ENCODE measurements at places on chromosomes 3 and 15.
A peak's percentile ranks its signal among the peaks of the same experiment; 100 is the strongest.

- no peak for DNase-seq
Observed at GRCh38 chr3:38163841-38164642, 1.3 kb upstream of the OXSR1 start.

DNA sequence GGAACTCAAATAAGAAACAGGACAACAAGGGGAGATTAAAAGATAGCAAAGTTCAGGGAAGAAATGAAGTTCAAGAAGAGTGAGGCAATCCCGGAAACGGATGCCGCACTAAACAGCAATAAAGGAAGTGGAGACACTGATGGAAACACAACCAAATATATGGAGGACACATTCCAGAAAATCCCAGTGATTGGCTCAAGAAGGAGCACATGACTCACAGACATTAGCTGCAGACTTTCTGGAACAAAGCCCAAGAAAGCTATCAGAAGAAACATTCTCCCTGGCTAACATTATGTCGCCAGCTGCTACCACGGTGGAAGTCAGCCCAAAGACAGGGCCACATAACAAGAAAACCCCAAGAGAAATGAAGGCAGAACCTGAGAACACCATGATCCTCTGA, 18.1 kb upstream of the VGLL4 start:
- DNase-seq, result no peak

- no peak for DNase-seq
Observed at GRCh38 chr3:68787106-68787626, 145.2 kb downstream of the TAFA4 start.

DNA sequence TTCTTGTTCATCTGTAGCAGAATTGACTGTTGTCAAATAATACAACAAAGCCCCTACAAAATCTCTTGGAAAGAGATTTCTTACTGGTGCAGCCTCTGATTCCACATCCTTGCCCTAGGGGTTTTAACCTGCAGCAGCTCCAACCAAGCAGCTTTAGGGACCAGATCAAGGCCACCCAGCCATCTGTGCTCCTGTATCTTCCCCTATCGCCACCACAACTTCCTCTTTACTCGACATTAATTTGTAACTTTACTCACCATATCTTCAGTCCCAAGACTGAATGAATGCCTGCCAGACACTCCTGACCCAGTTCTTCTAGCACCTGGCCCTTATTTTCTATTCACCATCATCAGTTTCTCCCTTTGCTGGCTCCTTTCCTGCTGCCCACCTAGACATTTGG, 156.6 kb upstream of the IL12A start:
- DNase-seq, result no peak

DNA sequence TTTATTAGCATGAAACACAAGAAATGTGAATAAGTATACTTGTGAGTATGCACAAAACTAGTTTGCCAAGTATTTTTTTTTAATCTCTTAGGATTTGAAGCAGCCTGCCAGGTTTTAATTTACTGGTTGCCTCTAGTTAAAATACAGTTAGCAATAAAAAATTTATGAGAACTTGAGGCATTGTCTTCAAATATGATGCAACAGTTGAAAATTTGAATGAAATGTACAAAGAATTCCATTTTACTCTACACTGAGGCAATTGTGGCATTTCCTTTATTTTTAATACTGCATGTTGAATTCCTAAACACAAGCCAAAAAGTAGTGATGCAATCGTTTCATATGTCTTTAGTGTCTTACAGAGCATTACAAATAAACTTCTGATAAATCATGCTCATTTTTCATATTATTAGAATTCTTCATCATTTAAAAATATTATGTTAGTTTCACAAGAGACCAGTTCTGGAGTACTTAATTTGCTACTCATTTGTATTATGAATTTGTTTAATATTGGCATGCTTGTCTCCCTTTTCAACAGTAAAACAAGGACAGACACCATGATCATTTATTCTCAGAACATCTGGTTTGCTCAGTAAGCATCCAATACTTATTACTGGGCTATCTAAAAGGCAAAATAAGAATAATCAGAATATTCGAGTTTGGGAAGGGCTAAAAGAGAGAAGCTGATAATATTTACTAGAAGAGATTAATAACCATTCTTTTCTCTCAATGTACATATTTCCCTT, 124.8 kb upstream of the PTX3 start:
- DNase-seq, result no peak

DNA sequence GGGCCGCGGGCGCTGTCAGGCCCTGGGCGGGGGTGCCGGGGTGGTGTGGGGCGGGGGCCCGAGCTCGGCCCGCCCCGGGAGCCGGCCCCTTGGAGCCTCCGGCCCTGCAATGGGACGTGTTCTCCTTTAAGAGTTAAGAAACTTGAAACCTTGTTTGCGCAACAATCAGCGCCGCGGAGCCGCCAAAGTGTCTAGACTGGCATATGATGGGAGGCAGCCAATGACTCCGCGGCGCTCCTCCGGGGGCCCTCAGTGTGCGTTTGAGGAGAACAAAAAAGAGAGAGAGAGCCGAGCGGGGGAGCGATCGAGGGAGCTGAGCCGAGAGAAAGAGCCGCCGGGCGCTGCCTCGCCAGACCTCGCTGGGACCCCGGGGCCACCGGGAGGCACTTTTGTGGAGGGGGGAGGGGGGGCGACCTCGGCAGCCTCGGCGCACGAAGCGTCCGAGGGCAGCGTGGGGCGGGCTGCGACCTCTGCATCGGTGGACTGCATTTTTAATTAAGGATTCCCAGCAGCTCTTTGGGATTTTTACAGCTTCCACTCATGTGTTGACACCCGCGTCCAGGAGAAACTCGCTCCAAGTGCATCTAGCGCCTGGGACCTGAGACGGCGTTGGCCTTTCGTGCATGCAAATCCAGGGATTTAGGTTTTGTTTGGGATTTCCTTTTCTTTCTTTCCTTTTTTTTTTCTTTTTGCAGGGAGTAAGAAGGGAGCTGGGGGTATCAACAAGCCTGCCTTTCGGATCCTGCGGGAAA, at the start of gene SMAD6:
Gene SMAD6 (plus strand): TSS at position 202 of the 752 bp plus-strand sequence. CDS start 1,023 bp downstream, outside the sequence.
- peak; percentile 74 for DNase-seq

DNA sequence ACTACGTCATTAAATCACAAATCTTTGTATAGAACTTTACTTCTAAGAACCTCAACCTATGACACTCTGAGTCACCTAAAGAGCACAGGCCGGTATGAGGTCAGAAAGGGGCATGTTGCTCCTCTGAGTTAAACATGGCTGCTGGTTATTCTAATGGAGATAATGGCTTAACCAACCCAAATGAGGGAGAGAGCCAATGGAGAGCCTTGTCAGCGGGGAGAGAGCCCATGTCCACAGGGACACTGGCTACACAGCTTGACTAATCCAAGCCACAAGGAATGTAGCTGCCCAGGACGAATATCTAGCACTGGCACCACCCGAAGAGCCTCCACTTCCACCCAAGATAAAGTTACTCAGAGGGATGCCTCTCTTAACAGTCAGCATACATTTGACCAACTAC, 77.0 kb upstream of the STAC start:
- no peak for DNase-seq

GRCh38 chr3:111728566-111728935, 130.5 kb upstream of the PHLDB2 start:
- no peak for DNase-seq

GRCh38 chr15:81115054-81115939, 18.8 kb upstream of the CFAP161 start:
- no peak for DNase-seq

DNA sequence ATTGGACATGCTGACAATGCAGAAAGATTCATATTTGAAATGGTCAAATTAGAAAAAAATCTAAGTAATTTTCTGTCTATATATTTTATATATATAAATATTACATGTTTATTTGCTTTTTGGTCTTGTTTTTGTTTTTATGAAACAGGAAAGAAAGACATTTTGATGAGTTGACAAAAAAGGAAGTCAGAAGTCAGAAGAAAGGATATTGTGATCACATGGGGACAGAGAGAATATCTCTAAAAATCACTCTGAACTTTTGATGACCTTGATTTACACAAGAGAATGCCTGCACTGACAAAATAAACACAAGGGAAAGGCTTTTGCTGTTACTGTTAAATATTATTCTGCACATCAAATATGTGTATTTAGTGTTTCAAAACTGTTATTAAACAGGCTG, 811.2 kb downstream of the SI start:
- DNase-seq, result no peak

- no peak for DNase-seq
Observed at GRCh38 chr3:138861798-138862197, 27.1 kb upstream of the PIK3CB start.

DNA sequence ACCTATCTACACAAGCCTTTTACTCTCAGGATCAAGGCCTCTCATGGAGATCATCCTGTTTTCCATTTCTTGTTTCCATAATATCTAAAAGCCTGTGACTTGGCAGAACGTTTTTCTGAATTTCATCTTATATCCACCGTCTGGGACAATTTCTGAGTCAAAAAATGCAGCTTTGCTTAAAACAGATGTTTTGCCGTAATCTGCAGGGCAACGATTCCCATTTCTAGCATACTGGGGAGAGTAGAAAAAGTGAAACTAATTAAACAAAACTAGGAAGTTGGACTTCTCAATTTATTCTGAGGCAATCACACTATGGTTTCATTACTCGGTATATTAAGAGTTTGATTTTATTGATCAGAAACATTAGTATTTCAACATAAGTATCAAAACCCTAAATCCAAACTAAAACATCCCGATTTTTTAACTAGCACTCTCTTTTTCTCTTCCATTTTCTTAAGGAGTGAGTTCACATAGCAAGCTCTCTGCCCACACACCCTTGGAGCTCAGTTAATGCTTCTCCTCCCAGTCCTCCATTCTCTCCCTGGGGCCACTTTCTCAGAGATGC, 33.6 kb downstream of the SPATA12 start:
- DNase-seq, result no peak

DNA sequence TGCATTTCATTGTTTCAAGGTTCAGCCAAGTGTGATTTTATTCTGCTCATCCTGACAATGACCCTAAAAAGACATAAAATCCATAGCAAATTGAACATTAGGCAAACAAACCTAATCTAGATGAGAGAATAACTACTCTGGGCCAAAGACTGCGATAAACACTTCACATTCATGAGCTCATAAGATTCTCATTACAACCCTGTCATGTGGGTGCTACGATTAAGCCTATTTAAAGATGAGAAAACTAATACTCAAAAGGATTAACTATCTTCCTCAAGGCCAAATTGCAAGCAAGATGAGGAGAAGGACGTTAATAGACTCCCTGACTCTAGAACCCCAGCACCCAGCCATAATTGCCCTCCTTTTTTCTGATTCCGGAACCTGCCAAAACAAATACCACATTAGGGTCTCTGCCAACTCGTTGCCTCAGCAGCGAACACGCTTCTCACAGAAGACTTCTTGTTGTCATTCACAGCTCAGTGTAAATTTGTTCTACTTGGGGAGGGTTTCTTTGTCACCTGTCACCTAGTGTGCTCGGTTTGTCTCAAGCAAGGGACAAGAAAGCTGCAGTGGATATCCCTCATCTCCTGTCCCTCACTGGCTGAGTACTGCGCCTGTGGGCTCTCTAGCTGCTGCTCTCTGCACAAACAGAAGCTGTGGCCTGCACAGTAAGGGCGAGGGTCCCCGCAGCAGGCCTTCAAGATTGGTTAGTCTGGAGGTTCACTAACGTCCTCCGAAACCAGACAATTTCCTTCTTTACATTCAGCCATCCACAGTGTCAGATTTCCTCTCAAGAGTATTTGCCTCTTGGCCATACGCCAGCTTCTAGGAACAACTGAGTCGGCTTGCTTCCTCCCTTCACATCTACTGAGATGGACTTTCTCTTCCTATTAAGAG, 200.0 kb upstream of the UBE2E2 start:
- no peak for DNase-seq

DNA sequence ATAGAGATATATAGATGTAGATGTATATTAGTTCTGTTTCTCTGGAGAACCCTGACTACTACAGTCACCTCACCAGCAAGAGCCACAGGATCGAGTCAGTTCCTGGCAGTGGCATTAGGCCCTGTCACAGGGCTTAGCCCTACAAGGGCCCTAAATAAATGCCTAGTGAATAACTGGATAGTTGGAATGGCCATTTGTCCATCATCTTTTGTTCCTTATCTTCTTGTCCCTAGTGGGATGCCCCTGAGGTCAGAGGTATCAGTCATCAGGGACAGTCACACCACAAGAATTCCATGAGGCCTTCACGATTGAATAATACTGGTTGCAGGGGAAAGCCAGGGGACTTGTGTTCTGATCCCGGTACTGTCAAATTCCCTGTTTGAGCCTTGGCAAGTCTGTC, 204.9 kb upstream of the PPP2R3A start:
- no peak for DNase-seq

DNA sequence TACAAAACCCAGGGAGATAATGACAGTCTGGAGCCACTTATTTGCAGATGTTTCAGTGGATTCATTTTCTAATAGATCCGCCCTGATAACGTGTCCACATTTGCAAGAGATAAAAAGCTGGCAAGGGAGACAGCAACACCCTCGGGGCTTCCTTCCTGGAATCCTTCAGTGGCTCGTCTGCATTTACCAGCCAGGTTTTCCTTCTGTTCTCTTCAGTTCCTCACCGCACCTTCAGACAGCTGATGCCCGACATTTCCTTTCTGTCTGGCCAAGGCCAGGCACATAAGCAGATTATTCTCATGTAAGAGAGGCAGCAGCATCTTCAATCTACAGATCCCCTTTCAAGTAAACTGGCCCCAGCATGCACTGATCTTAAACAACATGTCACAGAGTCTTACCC, 56.2 kb upstream of the SPATA12 start:
- DNase-seq, result no peak

DNA sequence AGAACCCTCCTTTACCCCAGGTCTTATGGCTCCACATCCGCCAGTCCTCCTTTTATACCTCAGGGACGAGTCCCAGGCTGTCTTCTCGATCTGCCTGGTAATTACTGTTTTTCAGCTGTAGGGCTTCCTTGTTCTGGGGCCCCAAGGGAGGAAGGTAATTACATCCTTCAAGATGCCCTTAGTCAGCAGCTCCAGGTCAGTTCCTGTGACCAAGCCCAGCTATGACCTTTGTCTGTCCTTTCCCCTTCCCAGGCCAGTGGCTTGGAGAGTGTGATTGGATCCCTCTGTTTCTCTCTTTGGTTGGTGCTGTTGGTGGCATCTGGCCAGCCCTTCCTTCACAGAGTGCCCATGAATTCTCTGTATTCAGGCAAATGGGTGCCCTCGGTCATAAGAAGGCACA, 92.6 kb downstream of the AAGAB start:
- no peak for DNase-seq

- no peak for DNase-seq
Observed at GRCh38 chr3:140004271-140004670, 69.3 kb downstream of the CLSTN2 start.

GRCh38 chr15:101086394-101087171, 165.3 kb downstream of the CHSY1 start:
- no peak for DNase-seq

GRCh38 chr3:72280876-72281275, 495.9 kb upstream of the PROK2 start:
- no peak for DNase-seq

DNA sequence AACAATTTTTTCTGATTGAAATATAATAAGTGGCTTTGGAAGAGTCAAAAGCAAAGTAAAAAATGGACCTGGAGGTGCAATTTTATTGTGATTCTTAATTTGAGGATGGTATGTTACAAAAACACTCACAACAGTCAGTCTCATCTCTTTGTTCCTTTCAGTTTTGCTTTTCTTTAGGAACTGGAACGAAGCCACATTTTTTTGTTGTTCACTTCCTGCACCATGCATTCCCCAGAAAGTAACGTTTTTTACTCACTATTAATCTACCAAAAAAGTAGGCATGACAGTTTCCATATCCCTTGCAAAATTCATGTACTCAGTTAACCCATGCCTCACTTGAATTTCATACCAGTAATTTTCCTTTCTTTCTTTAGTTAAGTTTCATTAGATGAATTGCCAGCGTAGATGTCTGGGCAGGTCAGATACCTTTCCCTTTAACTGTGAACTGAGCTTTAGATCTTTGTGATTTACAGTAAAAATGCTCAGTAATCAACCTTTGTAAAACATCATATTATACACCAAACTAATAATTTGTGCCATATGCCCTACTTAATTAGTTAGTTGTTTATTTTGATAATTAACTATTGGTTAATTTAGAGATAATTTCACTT, 384.3 kb downstream of the ROBO1 start:
- DNase-seq, result no peak
